ENCODE measurements at places on chromosomes 12 and 14.

DNA sequence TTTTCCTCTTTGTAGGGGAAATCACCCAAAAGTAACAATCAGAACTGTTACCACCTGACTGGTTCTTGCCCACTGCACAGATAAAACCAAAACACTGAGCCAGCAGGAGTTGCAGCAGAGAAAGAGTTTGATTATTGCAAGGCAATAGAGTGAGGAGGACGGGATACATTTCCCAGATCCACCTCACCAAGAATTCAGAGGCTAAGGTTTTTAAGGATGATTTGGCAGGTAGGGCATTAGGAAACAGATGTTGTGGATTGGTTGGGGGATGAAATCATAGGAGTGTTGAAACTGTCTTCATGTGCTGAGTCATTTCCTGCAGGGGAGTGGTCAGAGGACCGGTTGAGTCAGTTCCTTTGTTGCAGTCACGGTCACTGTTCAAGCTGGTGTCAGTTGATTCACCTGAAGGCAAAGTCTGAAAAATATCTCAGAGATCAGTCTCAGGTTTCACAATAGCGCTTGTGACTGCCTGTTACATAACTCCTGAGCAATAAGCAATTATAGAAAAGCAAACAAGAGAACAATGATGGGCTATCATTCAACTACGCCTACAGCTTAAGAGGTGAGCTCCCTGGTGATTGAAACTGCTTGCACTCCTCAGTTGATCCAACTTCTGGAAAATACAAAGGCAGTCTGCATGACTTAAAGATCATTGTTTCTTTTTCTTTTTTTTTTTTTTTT, 20.3 kb upstream of the AMN1 start:
- DNase-seq: peak; percentile 76

GRCh38 chr12:31845613-31846322, 113.4 kb upstream of the RESF1 start:
- no peak for DNase-seq

DNA sequence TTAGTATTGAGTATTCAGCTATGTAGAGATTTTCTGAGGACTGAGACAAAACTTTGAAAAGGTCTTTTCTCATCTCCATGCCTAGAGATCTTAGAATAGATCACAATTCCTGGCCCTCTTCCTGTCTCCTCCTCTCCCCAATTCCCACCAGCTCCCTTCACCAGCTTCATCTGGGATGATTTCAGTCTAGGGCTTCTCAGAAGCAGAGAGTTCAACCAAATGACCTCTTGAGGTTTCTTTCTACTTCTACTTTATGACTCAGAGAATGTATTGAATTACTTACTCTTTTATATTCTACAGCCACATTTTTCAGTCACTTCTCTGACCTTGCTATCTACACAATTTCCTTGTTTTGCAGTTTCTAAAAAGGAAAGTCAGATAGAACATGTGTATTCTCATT, 19.4 kb upstream of the SNX6 start:
- no peak for DNase-seq

- no peak for DNase-seq
Observed at GRCh38 chr12:105321125-105321524, 9.4 kb upstream of the C12orf75 start.

GRCh38 chr12:5276327-5276880, 155.5 kb upstream of the NTF3 start:
- no peak for DNase-seq

- DNase-seq: no peak
Observed at GRCh38 chr12:80877721-80878265, 59.9 kb downstream of the LIN7A start.

DNA sequence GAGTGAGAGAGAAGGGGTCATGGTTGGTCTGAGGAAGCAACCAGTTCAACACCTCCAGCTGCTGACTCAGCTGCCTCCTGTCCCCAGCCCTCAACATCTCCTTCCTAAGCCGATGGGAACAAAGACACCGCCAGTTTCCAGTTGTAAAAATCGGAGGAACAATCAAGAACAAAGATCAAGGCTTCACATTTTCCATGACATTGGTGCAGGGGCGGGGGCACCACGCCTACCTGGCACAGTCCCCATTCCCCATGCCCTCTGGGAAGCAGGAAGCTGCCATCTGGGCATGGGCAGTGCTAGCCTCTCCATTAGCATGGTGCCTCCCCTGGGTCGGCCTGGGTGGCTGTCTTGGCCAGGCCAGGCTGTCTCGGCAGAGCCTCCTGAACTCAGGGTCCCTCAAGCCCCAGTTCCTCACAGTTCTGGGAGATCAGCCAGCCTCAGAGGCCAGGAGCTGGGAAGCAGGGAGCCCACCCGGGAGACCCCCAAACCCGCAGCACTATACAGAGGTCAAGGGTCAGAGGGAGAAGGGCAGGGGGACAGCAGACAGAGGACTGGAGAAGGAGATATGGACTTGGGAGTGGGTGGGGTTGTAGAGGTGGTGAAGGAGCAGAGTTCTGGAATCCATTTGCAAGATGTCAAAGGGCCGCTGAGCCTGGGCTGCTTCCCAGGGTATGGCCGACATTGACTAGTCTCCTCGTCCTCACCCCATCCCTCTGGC, 19.6 kb upstream of the TMEM106C start:
- DNase-seq: no peak

DNA sequence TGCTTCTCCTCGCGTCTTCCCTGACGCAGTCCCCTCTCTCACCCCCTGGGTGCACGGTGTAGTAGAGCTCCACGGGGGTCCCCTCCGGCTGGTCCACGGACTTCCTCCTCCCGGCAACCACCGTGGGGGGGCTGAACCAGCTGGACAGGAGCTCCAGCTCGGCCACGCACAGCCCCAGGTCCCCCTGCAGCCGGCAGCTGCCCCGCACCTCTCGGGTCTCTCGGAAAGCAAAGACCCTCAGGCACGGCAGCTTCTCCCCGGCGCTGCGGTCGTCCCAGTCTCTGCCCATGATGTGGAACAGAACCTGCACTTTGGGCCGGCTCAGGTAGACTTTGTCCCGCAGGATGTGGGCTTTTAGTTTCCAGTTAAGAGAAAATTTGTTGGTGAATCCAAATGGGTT, 203.8 kb downstream of the TMEM132D start:
- DNase-seq: no peak

GRCh38 chr12:130632642-130633041, 83.5 kb downstream of the RIMBP2 start:
- no peak for DNase-seq

- DNase-seq: no peak
Observed at GRCh38 chr12:124428136-124428791, 133.4 kb downstream of the RFLNA start.

- no peak for DNase-seq
Observed at GRCh38 chr12:104667139-104667538, 210.4 kb downstream of the CHST11 start.

- DNase-seq: peak; percentile 88
Observed at GRCh38 chr14:103118663-103119404, 4.4 kb upstream of the TNFAIP2 start.

- DNase-seq: no peak
Observed at GRCh38 chr12:132025526-132025925, 75.8 kb downstream of the EP400 start.

DNA sequence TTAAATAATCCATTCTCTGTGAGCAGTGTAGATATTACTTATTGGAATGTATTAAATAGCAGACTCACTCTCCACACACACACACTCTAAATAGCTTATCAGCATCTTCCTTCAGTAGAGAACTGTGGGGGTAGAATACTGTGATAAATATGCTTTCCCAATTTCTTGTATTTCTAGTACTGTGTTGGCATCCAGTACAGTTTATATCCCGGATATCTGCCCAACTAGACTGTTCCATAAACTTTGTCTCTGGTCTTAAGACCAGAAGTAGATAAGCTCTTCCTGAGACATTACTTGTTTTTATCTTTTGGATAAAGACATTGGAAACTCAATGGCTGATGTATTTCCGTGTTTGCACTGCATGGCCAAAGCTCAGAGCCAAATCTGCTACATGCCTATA, 136.2 kb upstream of the PDZRN4 start:
- no peak for DNase-seq

- peak; percentile 12 for DNase-seq
Observed at GRCh38 chr12:109595321-109595902, 21.8 kb downstream of the MVK start.

GRCh38 chr12:101862245-101862644, 15.1 kb upstream of the DRAM1 start:
- no peak for DNase-seq

- DNase-seq: no peak
Observed at GRCh38 chr12:90124914-90125313, 416.3 kb upstream of the ATP2B1 start.

DNA sequence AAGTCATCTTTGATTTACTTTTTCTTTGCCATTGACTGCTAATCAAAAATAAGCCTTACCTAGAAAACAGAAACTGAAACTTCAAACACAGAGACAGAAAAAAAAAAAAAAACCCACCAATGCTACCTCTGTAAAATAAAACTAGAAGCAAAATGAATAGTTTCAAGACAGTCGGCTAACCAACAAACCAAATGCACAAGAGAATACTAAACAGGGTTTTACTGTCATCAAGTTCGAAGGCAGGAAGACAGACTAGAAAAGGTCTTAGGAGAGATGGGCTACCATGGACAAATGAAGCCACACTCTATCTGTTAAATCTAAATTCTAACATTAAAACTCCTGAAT, 59.5 kb downstream of the SEL1L start:
- DNase-seq: no peak

DNA sequence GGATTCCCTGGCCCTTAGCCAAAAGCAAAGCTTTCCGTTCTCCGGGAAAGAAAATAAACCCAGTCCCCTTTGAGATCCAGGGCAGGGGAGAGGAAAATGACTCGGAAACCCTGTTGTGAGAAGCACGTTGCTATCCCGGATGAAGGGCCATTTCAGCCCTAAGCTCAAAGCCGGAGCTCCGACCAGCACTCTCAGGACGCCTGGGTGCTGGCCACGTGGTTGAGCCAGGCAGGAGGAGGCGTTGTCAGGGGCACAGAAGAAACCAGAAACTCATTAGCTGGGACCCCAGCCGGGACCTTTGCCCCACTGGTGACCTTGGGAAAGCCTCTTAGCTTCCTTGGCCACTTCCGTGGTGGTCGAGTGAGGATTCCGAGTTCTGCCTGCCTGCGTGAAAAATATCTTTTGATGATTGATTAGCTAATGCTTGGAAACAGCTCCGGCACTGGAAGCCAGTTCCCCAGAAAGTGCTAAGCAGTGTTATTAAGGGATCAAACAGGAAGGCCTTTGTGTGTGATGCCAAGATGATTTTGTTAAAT, 57.6 kb upstream of the FZD10 start:
- no peak for DNase-seq

DNA sequence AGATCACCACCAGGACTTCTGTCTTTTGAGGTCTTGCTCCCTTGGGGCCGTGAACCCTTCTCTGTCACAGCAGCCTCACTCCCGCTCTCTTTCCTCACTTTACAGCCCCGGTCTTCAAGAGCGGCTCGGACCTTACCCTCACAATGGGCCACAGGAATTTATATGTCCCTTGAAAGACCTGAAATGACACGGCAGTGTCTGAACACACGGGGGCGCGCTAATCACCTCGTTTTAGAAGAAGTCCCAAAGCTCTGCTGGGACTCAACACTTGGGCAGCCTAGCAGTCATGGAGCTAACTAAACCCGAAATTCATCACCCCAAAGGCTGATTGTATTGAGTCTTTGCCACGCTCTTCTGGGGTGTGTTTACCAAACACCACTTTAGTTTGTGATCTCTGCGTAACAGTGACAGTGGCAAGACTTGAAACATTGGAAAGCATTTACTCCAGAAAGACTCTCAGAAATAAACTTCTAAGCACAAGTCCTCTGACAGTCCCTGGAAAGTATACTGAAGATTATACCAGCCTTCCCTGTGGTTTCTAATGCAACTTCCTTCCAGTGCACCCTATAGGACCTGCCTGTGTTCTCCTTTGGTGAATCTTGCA, 29.0 kb downstream of the SERPINA11 start:
- peak; percentile 21 for DNase-seq

DNA sequence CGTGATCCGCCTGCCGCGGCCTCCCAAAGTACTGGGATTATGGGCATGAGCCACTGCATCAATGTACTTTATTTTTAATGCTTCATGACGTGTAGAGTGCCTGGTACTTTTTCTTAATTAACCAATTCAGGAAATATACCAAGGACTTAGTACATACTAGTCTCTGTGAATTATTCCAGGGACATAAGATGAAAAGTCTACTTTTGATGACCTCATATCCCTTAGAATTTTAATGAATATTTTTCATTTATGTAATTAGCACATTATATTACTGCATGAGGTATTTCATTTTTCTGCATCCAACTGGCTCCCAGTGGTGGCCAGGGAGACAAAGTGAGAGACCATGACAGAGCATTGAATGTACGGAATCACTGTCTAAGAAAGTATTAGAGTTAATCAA, 577.7 kb upstream of the NOVA1 start:
- no peak for DNase-seq

- DNase-seq: no peak
Observed at GRCh38 chr14:80718940-80719339, 222.6 kb downstream of the CEP128 start.

- no peak for DNase-seq
Observed at GRCh38 chr12:13383379-13383778, 186.9 kb downstream of the EMP1 start.

GRCh38 chr12:127038761-127039160, 1228.2 kb upstream of the TMEM132C start:
- no peak for DNase-seq

- DNase-seq: no peak
Observed at GRCh38 chr12:1810201-1810930, 10.0 kb upstream of the LRTM2 start.

GRCh38 chr14:89125216-89125615, 291.8 kb downstream of the FOXN3 start:
- DNase-seq: no peak

- no peak for DNase-seq
Observed at GRCh38 chr12:91203610-91204009, 21.0 kb upstream of the DCN start.

GRCh38 chr12:104957719-104958000, 430 bp downstream of the SLC41A2 start:
- DNase-seq: peak; percentile 4

DNA sequence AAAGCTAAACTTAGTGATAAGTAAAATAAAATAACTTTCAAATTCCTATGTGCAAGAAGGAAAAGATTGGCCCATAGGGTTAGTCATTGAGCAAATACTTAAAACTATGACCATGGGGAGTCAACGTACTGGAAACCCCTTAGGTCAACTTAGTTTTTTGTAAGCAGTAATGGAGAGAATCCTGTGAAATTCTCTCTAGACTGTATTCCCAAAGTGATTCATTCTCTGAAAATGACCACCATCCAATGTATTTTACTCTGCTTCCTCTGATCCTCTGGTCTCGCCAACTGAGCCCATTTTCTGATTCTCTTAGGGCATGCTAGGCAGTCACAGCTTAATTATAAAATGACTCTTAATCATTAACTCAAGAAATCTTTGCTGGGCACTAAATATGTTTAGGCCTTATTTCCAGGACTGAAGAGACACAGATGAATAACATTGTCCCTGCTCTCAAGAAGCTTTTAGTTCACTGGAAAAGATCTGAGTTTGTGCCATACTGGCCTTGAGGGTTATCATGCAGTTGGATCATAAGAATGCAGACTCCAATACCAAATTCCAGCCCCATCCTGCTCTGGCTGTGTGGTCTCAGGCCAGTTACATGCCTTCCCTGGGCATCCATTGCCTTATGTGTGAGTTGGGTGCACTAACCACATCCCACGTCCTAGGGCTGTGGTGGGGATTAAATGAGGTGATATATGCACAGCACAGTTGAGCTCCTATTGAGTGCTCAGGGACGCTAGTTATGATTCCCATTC, 732.4 kb downstream of the AACS start:
- no peak for DNase-seq

- DNase-seq: no peak
Observed at GRCh38 chr12:123966596-123966995, 6.0 kb downstream of the CCDC92 start.

GRCh38 chr14:50030036-50030435, 86.3 kb downstream of the VCPKMT start:
- no peak for DNase-seq
